ENCODE measurements at places on chromosomes 4 and X.

DNA sequence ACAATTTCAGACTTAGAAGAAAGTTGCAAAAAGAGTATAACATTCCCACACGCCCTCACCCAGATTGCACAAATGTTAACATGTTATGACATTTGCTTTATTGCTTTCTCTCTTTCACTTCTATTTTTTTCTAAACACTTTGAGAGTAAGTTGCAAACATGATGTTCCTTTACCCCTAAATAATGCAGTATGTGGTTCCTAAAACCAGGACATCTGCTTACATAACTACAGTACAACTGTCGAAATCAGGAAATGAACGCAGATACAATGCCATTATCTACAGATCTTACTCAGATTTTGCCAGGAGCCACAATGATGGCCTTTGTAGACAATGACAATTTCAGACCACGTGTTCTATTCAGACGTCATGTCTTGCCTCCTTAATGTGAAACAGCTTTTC, 22.4 kb downstream of the SH3TC1 start:
- peak; percentile 73 for DNase-seq

- peak; percentile 19 for DNase-seq
Observed at GRCh38 chr4:33722800-33723516, 2521.4 kb downstream of the ARAP2 start.

DNA sequence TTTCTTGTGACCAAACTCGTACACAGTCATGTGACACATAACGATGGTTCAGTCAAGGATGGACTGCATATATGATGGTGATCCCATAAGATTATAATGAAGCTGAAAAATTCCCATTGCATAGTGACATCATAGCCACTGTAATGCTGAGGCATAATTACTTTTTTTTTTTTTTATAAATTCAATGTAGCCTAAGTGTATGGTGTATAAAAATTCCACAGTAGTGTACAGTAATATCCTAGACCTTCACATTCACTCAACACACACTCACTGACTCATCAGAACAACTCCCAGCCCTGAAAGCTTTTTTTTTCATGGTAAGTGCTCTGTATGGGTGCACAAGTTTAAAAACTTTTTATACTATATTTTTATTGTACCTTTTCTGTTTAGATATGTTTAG, 105.0 kb downstream of the AREG start:
- DNase-seq, result peak; percentile 57

DNA sequence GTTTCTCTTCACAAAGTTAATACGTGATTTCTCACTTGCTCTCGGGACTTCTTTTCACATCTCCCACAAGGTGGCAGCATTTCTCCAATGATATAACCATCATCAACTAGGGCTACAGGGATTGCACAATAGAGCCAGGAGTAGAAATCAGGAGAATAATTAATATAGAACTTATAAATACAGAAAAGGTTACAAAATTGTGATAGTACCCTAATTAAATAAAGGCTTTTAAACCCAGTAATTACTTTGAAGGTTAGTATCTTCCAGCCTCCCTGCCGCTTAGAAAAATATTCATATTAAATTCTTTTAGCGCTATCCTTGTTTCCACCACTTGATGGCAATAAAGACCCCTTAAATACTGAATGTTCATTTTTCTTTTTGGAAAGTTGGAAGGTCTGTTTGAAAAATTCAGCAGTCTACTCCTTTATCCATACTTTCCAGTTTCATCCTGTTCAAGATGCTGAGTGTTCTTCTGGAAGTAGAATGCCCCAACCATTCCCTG, 65.8 kb downstream of the RASGEF1B start:
- DNase-seq, result peak; percentile 76

DNA sequence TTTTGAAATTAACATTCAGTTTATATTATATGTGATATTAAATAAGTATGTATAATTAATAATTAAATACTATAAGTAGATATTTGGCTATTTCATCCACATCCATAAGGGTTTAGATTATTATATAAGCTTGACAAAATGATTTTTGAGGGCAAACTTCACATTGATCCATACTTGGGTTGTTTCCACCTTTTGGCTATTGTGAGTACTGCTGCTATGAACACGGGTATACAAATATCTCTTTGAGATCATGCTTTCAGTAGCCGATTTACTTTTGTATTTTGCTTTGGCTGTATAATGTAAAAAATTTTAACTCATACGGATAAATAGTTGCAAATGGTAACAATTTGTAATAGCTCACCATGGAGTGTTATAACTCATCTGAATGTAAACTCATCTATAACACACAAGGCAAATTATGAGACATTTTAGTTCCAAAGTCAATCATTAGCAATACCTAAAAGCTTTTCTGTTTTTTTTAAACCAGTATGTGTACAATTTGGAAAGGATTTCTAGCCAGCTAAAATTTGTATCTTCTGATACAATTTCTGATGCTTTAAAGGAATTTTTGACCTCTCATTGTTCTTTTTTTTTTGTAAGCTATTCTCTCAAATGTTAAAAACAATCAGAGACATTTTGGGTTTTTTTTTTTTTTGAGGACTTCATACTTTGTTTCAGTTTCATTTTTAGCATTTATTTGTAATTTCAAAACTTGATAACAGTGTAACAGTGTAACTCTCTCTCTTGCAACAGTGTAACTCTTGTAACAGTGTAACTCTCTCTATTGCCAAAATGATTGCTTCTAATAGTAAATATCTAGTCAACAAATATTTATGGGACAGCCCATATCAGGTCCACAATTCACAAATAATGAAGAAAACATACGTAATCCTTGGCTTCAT, 51.8 kb upstream of the ARX start:
- DNase-seq, result no peak

DNA sequence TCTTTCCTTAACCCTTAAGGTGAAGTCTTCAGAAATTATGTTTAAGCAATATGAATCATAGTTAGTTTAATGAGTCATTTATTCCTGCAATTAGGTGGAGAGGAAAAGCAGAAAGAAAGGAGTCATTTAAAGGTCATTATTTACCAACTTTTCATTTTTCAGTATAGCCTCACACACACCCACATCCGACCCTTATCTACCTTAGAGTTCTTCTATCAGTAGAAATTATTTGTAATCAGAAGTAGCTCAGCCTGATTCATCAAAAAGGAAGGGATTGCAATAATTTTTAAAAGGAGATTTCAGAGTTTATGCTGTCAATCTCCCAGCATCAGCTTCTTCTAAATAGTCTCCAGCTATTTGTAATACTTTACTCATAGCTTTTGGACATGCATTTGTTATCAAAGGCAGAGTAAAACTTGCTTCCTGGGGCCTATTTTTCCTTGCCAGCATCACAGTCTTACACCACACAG, 5.9 kb downstream of the ANXA10 start:
- DNase-seq, result peak; percentile 16

DNA sequence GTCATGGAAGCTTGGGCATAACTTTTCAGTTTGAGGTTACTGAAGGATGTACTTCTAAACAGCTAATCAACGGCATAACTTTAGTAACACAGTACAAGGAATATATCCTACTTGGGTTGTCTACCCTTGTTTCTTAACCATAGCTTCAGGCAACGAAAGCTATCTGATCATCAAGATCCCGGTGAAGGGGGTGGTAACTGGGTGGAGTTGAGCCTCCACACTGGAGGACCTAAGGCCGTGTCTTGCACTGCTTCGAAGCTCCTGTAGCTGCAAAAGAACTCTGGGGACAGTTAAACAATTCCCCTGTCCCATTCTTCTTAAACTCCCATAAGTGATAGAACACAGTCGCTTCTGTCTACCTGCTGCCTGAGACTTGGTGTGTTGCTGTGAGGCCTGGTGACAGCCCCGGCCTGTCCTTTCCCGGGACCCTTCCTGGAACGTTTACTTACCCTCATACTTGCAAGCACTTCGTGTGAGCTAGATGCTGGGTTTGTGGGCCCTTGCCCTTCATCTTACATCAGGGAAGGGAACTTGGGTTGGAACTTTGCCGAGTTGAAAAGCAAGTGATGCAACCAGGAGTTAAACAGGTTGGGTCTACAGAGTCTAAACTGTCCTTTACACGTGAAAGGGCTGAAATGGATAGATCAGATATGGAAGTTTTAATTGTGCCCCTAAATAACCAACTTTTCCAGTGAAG, 5.8 kb upstream of the WDR1 start:
- DNase-seq, result no peak

GRCh38 chr4:123349421-123350190, 47.0 kb upstream of the SPRY1 start:
- DNase-seq, result no peak

DNA sequence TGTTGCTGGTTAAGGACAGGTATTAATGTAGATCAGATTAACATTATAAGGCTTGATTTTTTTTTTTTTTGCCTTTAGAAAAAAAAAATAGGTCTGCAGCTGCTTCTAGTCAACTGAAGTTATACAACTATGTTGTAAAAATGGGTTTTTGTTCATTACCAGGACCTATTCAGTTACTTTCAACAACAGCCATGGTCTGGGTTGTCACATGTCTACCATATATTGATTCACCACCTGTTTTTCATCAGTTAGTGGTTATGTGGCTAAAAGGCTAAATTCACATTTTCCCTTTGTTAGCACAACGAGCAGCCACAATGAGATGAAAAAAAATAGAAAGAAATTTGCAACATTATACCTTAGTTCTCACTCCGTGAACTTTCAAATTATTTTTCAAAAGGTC, 45.5 kb downstream of the GLRB start:
- peak; percentile 4 for DNase-seq

DNA sequence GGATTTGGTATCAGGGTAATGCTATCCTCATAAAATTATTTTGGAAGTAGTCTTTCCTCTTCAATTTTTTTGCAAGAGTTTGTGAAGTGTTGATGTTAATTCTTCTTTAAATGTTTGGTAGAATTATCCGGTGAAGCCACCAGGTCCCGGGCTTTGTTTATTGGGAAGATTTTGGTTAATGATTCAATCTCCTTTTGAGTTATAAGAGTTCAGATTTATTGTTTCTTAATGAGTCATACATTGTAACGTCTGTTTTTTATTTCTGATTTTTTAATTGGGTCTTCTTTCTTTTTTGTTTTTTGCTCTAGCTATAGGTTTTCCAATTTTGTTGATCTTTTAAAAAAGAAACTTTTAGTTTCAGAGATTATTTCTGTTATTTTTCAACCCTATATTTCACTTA, 412.3 kb downstream of the PDGFC start:
- DNase-seq, result peak; percentile 53

DNA sequence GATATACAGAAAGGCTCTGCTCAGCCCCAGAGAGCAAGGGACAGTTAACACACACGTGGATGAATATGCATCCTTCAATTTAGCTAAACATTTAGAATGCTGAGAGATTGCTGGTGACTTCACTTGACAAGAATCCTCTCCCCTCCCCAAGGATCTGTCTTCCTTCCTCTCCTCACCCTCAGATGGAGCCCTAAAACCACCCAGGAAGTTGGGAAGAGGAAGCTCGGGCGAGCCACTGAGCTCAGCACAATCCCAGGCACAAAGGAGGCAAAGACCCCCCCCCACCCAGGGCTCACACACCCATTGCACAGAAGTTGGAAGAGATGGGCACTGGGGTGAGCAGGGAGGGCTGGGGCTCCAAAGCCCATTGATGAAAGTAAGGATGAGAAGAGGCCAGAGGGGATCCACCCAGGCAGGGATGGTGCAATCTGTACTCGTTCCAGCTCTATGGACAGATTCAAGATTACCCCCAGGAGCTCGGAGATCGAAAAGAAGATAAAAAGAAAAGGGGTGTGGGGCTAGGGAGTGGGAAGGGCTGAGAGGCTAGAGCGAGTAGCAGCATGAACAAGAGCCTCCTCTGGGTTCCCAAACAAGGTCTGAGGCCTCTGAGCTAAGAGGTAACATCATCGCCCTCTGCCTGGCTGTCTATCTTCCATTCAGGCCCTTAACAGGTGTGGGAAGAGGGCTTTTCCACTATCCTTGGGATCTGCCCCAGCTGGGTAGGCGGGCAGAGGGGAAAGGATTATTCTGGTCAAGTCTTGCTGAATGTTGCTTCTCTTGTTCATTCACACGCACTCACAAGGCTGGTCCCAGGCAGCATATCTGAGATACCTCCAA, 1.2 kb downstream of the TFE3 start:
- DNase-seq, result peak; percentile 89

- peak; percentile 76 for DNase-seq
Observed at GRCh38 chr4:54660591-54660990, 2.8 kb downstream of the KIT start.

GRCh38 chrX:106035064-106035463, 3.5 kb downstream of the SERPINA7 start:
- DNase-seq, result no peak

- DNase-seq, result no peak
Observed at GRCh38 chr4:88819818-88820697, 122.4 kb upstream of the NAP1L5 start.

GRCh38 chr4:7103031-7103606, 35.3 kb upstream of the GRPEL1 start:
- DNase-seq, result peak; percentile 86

- DNase-seq, result no peak
Observed at GRCh38 chr4:70816894-70817293, 22.8 kb downstream of the GRSF1 start.

DNA sequence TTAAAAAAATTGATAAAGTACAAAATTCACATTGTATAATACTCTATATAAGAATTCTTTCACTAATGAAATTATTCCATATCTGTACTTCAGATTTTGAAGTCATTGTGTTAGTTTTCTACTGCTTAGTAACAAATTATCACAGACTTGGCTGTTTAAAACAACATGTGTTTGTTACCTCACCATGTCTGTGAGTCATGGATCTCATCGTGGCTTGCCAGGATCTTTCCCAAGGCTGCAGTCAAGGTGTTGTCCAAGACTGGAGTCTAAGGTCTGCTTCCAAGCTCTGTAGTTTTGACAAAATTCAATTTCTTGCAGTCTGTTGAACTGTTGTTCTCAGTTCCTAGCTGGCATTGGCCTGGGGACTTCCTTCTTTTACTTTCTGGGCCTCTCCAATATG, 1286.9 kb downstream of the ADGRL3 start:
- no peak for DNase-seq

GRCh38 chrX:42237956-42238355, 314.6 kb upstream of the CASK start:
- no peak for DNase-seq

GRCh38 chr4:151484396-151485102, 75.6 kb downstream of the FHIP1A start:
- peak; percentile 94 for DNase-seq

GRCh38 chr4:164614329-164614728, 139.6 kb upstream of the SMIM31 start:
- no peak for DNase-seq

DNA sequence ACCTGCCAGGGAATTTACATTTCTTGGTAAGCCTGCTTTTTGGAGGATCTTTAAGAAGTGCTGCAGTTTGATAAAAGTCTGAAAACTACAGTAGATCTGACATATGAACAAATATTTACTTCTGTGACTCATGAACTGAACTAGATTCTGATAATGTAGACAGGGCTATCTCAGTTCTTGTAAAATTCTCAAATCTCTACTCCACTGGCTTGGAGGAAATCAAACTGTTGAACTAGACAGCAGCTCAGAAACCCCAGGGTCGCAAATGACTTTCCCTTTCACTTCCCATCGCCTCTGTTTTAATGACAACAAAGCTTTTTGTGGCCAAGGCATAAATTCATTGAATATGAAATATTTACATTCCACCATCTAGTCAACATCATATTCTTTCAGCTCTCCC, 15.4 kb upstream of the OCIAD1 start:
- DNase-seq, result no peak

DNA sequence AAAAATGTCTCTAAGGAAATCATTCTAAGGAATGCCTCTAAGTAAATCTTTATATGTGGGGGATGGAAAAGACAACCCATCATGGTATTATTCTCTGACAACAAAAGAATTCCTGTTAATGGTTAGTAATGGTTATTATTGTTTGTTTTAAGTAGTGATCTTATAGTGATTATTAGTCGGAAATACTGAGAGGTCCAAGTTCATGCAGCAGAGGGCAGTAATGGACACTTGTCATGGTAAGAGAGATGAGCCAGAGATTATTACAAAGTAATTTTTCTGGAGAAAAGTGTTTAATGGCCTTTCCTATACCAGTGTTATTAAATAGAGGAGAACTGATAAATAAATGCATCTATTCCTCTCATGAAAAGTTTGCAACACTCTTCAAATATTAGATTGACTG, 8.1 kb upstream of the DKK2 start:
- DNase-seq, result no peak

All from EH (cell line).